ENCODE measurements at places on chromosomes 12 and 14.
A peak's percentile ranks its signal among the peaks of the same experiment; 100 is the strongest.

DNA sequence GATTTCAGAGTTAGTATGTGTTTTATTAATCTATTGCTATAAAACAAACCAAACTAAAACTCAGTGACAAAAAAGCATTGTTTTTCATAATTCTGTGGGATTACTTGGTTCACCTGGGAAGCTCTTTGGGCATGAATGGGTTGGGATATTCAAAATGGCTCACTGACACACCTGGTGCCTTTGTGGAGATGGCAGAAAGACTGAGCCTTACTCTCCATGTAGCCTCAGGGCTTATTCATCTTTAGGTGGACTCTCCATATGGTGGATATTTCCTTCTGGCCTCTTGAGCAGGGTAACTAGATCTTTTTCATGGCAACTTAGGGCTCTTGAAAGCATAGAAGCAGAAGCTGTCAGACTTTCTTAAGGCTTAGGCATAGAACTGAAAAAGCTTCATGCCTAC lies 1102.8 kb upstream of the SEL1L start:
- DNase-seq, result no peak

DNA sequence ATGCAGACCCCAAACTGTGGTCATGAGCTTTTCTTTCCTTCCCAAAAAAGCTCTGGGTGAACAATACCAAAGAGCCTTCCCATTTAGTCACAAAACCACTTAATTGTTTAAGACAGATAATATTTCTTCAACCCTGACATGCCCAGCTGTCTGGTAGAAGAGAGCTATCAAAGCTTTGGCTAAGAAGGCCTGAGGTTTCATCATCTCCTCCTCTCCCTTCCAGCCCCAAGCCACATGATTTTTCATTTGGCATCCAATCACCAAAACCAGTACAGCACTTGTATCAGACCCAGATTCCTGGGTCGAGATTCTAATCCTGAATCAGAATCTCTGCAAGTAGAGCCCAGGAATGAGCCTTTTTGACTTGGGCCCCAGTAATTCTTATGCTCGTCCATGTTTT lies 199.6 kb upstream of the TMEM260 start:
- no peak for DNase-seq

DNA sequence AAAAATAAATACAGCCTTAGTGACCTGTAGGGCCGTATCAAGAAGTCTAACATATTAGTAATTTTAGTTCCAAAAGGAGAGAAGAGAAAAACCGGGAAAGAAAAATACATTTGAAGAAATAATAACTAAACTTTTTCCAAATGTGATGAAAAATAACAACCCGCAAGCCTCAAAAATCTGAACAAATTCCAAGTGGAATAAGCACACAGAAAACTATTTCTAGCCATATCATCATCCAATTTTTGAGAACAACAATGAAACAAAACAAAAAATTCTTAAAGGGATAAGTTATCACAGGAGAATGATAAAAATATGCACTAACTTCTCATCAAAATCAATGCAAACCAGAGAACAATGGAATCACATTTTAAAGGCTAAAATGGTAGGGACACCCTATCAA lies 198.1 kb upstream of the PLXNC1 start:
- DNase-seq, result no peak

DNA sequence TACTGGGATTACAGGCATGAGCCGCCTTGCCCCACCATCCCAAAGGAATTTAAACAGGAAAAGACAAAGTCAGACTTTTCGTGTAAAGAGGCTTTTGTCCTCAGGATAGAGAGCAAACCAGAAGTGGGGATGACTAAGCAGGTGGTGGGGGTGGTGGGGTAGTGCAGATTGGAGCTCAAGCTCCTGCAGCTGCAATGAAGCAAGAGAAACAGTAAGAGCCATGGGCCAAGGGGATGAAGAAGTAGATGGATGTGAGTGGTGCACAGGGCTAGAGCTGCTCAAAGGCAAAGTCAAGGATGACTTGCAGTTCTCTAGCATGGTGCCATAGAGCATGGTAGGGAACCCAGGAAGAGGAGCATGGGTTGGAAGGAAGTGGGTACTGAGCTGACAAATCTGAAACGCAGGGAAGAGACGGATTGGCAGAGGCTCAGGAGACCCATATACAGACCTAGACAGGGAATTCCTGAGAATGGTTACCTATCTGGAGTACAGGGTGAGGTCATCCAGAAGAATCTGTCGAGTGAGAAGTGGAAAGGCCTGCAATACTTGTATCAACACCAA lies 11.4 kb upstream of the RNF34 start:
- no peak for DNase-seq

DNA sequence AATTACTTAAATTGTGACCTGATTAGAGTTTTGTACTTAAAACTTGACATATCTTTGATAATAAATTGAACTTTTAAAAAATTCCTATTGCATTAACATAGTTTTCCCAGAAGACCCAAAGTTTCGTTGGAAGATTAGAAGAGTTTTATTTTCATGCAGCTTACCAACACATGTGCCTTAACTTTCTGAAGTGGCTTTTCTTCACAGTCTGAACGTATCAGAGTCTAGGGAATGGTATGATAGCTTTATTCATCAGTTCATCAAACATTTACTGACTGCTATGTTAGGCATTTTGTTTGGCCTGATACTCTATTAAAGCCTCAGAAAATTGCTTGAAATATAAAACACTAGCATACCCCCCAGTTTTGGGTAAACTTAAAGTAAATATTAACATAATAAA lies 65.2 kb downstream of the MARK3 start:
- DNase-seq, result no peak

- no peak for DNase-seq
Measured at GRCh38 chr14:74836251-74836960, 39.5 kb downstream of the PROX2 start.

GRCh38 chr14:75518625-75519024 lies 3.6 kb upstream of the BATF start:
- DNase-seq, result no peak

DNA sequence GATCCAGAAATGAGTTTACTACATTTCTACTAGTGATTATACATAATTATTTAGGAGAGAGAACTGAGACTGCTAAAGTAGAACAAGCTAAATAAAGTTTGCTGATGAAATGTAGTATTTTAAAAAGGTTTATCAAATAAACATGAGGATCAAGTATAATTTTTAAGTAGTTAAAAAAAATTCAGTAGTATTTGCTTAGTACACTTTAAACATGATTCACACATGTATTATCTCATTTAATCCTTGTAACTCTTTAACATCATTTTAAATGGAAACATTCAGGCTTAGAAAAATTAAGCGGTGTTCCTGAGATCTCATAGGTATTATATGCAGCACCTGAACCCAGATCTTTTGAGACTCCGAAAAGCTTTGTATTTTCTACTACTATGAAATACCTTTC lies 8.7 kb downstream of the SNW1 start:
- no peak for DNase-seq

GRCh38 chr12:11722578-11723138 lies 73.2 kb downstream of the ETV6 start:
- no peak for DNase-seq

- DNase-seq, result no peak
Measured at GRCh38 chr12:79274501-79275064, 410.0 kb downstream of the SYT1 start.

GRCh38 chr14:74793506-74794155 lies 30.5 kb downstream of the YLPM1 start:
- DNase-seq, result no peak

DNA sequence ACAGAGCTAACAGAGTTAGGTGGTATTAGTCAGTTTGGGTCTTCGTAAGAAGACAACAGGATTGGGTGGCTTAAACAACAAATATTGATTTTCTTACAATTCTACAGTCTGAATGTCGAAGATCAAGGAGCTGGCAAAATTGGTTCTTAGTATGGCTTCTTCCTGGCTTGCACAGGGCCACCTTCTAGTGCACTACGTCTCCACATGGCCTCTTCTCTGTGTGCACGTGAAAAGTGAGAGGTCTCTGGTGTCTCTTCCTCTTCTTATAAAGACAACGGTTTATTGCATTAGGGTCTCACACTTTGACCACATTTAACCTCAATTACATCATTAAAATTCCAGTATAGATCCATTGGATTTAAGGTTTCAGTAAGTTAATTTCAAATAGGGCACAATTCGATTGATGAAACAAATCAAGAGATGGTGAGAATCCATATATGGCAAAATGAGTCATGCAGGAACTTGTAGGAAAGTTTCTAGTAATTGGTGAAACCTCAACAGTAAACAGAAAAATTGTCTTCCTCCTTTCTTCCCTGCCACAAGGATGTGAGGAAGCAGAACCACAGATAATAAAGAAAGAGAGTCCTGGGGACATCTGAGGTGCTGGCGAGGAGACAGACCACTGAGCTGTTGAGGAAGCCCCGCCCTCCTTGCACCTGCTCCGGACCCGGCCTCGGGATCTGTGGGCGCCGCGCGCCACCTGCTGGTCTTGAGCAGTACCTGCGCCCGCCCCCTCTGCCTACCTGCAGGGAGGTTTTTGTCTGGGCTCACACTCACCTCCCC lies 846.7 kb downstream of the TMEM121 start:
- DNase-seq, result no peak

GRCh38 chr12:132275110-132275531 lies 54.3 kb downstream of the GALNT9 start:
- peak; percentile 79 for DNase-seq

DNA sequence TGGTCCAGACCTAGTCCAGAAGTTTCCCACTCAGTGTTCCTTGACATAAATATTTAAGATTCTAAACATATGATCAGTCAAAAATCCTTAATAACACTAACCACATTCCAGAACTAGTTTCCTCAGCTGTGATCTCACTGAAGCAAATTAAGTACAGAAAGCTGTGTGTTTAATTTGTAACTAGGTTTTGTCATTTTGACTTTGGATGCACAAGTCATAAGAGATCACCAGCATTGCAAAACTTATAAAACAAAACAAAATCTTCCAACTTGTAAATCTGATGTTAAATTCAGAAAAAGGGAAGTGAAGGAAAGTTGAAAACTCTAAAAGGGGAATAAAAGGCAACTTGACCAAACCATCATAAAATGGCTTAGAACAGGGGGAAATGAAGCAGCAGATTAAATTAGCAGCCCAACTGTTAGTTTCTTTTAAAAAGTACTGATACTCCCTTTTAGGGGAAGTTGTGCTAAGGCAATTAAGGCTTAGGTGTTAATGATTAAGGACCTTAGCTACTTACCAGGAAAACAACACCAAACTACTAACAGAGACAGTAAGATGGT lies 56.6 kb downstream of the SH2B3 start:
- no peak for DNase-seq

DNA sequence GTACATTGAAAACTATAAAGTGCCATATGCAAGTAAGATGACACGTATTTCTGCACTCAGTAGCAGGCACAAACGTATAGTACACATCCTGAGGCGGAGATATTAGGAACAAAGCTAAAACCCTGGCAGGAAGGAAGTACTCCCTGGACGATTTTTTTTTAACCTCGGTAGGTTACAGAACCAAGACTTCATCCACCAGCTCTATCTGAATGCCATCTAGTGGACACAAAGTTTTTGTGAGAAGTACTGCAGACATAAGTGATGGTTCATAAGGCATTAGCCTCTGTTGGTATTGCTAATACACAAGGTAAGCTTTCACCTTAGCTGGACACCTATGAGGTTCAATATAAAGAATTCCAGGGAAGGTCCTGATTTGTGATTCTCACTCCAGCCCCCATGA lies 83.0 kb upstream of the CCDC196 start:
- no peak for DNase-seq

DNA sequence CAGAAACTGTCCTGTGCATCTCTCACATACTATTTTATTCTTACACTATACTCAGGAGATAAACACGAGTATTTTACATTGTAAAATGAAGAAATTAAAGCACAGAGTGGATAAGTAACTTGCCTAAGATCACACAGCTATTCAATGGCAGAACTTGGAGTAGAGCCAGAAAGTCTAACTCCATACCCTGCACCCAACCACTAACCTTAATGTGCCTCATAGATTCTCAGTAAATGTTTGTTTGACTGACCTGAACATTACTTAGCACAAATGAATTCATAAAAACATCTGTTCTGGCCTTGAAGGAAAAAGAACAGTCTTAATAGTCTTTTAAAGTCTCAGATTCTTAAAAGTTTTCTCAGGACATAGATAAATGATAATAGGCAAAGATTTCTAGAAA lies 83.5 kb upstream of the OVCH1 start:
- no peak for DNase-seq

GRCh38 chr12:38880288-38880687 lies 25.1 kb downstream of the CPNE8 start:
- DNase-seq, result no peak

DNA sequence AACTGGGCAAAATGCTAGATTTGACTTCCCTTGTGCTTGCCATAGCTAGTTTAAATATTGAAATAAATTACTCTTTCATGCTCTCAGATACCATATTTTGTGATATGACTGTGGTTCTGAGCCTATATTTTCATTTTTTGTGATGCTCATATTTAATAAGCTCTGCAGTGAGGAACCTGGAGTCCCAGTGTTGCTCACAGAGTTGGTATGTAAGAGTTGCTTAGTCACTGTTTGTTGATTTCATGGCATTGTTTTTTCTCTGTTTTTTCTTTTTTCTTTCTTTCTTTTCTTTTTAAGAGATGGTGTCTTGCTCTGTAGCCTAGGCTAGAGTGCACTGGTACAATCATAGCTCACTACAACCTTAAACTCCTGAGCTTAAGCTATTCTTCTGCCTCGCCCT lies 750.5 kb upstream of the TMEM132C start:
- DNase-seq, result no peak

All from right forelimb (tissue), 1 donor.